ENCODE measurements at places on chromosomes 3 and 15.
A peak's percentile ranks its signal among the peaks of the same experiment; 100 is the strongest.

DNA sequence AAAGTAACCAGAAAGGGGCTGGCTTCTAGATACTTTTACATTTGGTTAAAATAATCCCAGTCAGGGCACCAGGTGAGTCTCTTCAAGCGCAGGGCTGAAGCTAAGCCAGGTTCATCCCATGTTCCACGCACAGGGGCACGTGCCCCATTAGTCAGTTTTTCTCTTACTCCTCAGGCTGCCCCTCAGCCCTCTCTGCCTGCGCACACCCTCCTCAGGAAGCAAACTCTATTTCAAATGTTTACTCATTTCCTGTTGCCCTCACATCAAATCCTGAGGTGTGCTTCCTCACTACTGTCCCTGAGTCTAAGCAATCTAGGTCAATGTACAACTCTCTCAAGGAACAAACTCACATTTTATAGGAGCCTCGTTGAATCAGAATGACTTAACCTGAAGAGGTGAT, 48.5 kb downstream of the THBS1 start:
- peak; percentile 51 for DNase-seq

- DNase-seq: no peak
These were observed 514 bp upstream of the FAM174B start for GRCh38 chr15:92656089-92656488.

GRCh38 chr3:72279631-72280041, 494.7 kb upstream of the PROK2 start:
- DNase-seq: no peak

DNA sequence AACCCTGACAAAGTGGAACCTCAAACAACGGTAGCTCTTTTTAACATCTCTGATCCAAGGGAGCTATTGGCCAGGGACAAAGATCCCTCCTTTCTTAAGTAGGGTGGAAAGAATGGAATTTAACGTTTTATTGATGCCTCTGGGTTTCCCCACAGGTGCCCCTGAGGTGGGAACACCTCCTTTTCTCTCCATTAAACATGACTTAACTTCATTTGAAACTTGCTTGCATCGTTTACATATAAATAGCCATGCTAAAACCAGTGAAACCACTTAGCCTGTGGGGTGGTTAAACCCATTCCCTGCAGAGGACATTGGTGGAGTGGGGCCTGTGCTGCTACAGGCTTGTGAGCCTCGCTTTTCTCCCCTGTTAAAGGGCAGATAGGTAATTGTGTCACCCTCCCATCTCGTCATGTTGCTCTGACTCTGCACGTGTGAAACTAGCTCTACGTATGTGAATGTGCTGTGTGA, 9.7 kb downstream of the CGNL1 start:
- no peak for DNase-seq

DNA sequence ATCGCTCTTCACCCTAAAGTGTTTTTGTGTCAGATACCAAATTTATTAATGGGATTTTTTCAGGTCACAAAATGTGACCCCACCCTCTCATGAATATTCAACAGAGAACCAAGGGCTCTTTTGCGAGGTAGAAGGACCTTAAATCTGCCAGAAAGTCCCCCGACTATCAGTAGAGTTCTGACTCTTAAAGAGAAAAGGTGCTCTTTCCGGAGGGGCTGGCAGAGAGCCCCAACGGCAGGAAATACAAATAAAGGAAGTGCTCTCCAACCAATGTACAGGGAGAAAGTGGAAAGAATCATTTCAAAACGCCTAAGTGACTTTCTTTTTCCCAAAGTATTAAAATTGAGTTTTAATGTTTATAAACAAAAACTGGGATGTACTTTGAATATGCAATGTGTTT, 517.2 kb downstream of the FOXP1 start:
- no peak for DNase-seq

DNA sequence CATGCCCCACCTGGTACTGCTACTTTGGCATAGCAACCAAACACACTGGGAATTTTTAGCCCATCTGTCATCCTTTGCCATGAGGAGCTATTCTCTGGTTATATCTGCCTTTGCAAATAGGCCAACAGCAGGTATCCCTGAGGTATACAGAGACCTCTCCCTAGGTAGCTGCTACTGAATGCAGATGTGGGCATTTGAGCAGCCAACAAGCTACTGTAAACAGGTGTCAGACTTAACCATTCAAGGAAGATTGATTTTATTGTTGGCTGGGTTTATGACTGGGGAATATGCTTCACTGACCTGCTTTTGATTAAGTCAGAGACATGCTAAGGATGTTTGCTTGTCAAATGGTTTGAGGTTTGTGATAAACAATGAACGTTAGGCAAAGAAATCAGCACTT, 183.2 kb downstream of the OXSM start:
- DNase-seq: no peak

DNA sequence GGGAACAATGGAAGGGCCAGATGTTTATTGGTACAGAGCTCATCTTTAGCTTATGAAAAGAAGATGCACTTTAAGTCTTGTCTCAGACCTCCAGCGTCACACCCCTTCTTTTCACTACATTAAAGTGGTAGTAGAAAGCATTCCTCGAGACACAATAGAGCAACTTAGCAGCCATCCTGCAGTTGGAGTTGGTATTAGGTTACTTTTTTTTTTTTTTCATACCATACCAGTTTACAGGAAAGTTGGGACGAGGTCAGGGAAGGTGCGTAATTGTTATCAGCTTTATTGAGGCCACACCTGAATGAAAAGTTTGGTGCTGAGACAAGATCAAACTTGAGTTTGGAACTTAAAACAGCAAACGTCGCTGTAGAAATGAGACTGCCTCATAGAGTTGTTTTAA, 203.8 kb downstream of the SOX2 start:
- DNase-seq: no peak

GRCh38 chr3:129984125-129984524, 9.6 kb downstream of the TRH start:
- no peak for DNase-seq

- no peak for DNase-seq
These were observed 190.7 kb upstream of the NDN start for GRCh38 chr15:23877502-23878412.

GRCh38 chr3:185363662-185364203, 797 bp downstream of the MAP3K13 start:
- no peak for DNase-seq

DNA sequence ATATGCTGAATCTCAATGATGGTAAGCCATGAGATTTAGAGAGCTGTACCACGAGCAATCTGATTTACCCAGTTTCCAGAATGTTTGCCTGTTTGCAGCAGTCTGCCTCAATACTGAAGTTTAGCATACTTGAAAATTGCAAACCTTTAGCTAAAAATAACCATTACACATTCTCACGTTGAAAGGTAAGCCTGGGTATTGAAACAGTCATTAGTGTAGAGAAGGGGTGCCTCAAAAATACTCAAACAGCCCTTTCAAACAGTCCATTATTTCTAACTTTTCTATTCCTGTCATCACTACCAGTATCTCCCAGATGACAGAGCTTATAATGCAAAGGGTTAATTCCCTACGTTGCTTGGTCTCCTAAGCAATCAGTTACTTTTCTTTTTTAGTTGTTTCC, 111.8 kb upstream of the MBNL1 start:
- DNase-seq: no peak

DNA sequence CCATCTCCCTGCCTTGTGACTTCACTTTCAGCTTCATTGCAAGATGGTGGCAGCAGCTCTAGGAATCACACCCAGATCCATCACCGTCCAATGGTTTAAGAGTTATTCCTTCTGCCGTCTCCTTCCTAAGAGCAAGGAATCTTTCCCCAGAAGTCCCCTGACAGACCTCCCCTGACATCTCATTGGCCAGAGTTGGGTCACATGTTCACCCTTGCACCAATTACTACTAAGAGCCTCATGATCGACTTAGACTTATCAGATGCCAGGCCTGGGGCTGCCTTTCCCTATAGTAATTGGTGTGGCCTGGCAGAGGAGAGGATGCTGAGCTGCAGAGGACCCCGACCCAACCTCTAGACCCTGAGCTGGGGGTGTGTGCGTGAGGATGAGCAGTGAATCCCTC, 31.8 kb upstream of the RASGRF1 start:
- no peak for DNase-seq

DNA sequence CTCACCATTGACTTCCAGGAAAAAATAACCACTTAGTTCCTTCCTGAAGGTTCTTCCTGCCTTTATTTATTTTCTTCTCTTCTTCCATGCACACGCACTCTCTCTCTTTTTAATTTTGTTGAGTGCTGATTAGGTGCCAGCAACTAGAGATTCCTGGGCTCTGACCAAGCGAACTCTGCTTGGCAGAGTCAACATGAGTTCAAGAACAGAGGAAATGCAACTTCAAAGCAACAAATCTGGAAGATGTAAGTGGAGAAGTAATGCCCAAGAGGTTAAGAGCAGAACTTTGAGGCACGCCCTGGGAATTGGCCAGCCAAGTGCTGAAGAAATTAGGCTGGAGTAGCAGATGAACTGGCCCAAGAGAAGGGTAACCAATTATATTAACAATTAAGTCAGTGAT, 8.5 kb downstream of the ERC2 start:
- no peak for DNase-seq

- DNase-seq: no peak
These were observed 25.7 kb downstream of the FSTL1 start for GRCh38 chr3:120424976-120425570.

DNA sequence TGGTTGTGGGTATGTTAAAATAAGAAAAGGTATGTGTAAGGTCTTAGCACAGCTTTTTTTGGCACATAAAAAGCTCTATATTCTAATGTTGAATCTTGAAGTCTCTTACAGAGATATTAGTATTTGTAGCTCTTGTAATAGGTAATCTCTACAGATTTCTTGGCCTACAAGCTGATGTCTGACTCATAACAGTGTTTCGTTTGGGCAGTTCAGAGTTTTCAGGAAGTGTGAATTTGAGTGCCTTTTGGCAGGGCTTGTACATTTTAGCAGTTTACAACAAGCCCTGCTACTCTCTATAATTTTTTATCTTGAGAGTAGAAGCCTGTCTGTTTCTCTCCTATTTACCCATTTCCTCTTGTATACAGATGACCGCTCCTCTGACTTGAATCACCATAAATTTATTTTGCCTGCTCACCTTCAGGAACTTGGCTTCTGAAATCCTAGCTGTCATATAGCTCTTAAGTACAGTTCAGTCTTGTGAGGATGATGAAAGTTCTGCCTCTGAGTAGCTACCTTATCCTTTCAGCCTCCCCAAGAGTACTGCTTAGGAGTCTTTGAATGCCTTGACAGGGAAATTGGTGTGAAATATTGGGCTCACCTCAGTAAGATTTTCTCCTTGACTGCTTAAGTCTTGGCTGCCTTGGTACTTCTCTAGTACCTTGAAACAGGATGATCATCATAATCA, 419.9 kb upstream of the RARB start:
- DNase-seq: no peak

All from activated CD4-positive, alpha-beta T cell treated with anti-CD3 and anti-CD28 coated beads, Interleukin-2, amount 50 U/mL, for 24 hours (primary cell).